Natural killer cell (primary cell): ENCODE measurements at places on chromosomes 5 and 9. TPM values are rescaled to one million over a fixed set of nuclear protein-coding genes. Genes with fewer than 3 reads are reported as not detected.

GRCh38 chr5:90054612-90055011, 354.9 kb downstream of the CETN3 start:
- H3K36me3 ChIP-seq: no peaks in the 10 kb centered on the region
- H3K27me3 ChIP-seq: no peaks in the 10 kb centered on the region
- H3K4me1 ChIP-seq: no peaks in the 10 kb centered on the region
- H3K27ac ChIP-seq: no peak overlapping the region

- DNase-seq: no peak
- H3K4me3 ChIP-seq: no peak overlapping the region
- no peaks in the 10 kb centered on the region for H3K36me3 ChIP-seq
- H3K27ac ChIP-seq: no peak overlapping the region
- no peaks in the 10 kb centered on the region for H3K27me3 ChIP-seq
- no peaks in the 10 kb centered on the region for H3K4me1 ChIP-seq
Measured at GRCh38 chr9:114281473-114282103, 41.3 kb upstream of the ORM1 start.

DNA sequence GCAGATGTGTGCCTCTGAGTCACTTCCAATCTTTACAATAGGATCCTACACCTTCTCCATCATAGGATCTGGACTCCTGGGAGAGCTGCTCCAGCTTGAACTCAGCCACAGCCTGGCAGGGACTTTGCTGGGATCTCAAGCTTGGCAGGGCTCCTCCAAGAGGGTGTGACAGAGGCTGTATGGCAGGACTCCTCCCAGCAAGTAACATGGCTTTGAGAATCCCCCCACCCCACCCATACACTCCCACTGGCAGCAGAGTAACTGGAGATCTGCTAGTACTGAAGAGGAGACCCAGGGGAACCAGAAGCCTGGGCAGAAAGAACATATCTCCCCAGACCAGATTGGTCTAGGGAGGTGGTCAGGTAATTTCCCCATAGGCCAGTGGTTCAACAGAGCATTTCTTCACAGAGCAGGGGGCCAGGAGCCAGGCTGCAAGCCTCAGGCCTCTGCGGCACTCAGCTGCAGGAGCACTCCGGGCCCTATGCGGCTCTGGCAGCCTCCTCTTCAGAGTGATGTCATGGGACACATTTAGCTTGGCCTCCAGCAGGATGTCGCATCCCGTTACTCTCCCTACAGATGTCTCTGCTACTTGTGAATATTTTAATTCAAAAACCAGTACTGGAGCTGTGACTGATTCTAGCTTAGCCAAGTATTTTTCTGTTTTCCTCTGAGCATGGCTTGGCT, 1.7 kb upstream of the ACSL6 start:
- H3K27me3 ChIP-seq: peaks cover 26% of the 10 kb centered on the region
- no peak overlapping the region for H3K4me3 ChIP-seq
- H3K36me3 ChIP-seq: no peaks in the 10 kb centered on the region

DNA sequence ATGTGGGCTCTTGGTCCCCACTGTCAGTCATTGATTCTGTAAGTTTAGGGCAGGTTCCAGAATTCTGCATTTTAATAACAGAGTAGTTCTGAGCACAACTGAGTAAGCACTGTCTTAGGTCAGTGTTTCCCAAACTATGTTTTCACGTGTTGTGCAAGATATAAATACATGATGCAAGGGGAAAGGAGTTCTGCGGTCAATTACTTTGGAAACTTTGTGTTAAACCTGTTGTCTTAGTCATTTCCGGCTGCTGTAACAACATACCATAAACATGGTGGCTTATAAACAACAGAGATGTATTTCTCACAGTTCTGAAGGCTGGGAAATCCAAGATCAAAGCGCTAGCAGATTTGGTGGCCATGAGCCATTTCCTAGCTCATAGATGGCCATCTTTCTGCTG, 69.8 kb downstream of the EQTN start:
- no peaks in the 10 kb centered on the region for H3K4me1 ChIP-seq
- no peaks in the 10 kb centered on the region for H3K27me3 ChIP-seq
- H3K4me3 ChIP-seq: no peak overlapping the region
- H3K36me3 ChIP-seq: no peaks in the 10 kb centered on the region
- H3K27ac ChIP-seq: no peak overlapping the region

- no peak overlapping the region for H3K27ac ChIP-seq
- H3K4me3 ChIP-seq: no peak overlapping the region
- no peaks in the 10 kb centered on the region for H3K27me3 ChIP-seq
- no peak for DNase-seq
Measured at GRCh38 chr5:134420343-134420742, 8.7 kb upstream of the CDKN2AIPNL start.

PCDHGA10 gene
- 2.1 TPM for total RNA-seq

DNA sequence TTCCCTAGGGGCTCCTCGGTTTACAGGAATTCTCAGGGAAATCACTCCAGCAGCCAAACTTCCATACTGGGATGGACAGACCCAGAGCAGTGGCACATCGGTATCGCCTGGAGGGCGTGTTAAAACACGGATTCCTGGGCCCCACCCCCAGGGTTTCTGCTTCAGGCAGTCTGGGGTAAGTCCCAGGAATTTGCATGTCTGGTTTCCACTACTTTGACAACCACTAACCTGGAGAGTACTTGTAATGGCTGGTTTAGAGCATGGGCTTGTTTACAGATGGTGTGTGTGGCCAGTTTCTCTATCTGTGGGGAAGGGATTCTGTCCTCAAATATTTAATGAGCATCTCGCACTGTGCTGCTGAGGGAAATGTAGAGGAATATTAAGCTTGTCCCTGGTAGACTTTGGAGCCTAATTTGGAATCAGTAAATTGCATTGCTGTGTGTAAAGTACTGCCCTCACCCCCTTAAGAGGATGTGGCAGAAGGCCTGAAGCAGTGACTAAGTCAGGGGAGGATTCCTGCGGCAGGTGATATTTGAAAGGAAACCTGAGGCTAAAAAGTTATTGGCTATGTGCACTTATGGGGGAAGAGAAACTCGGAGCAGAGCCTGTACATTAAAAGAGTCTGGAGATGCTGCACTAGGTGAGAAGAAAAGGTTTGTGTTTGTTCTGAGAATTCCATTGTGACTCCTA, 18.6 kb upstream of the TJP2 start:
- no peaks in the 10 kb centered on the region for H3K27me3 ChIP-seq
- H3K4me3 ChIP-seq: no peak overlapping the region
- no peak overlapping the region for H3K27ac ChIP-seq
- DNase-seq: no peak

F2RL1 gene
- 0.29 TPM for total RNA-seq

- H3K4me1 ChIP-seq: no peaks in the 10 kb centered on the region
- no peaks in the 10 kb centered on the region for H3K27me3 ChIP-seq
- H3K36me3 ChIP-seq: no peaks in the 10 kb centered on the region
- no peak for DNase-seq
Measured at GRCh38 chr5:21615195-21615765, 1237.9 kb downstream of the CDH12 start.

DNA sequence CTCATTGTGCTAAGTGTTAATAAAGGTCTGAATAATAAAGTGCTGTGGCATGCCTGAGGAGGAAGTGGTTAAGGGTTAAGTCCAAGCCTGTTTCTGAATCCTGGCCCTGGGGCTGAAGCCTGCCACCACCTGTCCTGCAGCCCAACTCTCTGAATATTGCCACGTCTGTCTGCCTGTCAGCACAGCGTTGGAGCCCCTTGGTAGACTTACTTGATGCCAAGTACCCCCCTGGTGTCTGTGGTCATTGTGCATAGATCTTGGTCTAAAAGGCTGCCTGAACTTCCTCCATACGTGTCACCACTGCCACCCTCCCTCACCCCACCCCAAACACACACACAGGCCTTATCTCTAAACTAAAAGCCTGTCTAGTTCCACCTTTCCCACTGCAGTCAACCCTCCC, 35.4 kb upstream of the SLC2A8 start:
- H3K4me1 ChIP-seq: peaks cover 11% of the 10 kb centered on the region
- H3K27ac ChIP-seq: peak overlapping the region; percentile 32
- DNase-seq: no peak
- no peaks in the 10 kb centered on the region for H3K27me3 ChIP-seq
- no peaks in the 10 kb centered on the region for H3K36me3 ChIP-seq

PRUNE2 gene
- 0.43 TPM for total RNA-seq

LIX1 gene
- not detected for total RNA-seq

- no peaks in the 10 kb centered on the region for H3K36me3 ChIP-seq
- H3K27me3 ChIP-seq: no peaks in the 10 kb centered on the region
- DNase-seq: no peak
Measured at GRCh38 chr5:58360794-58361193, 99.1 kb downstream of the PLK2 start.

F2R gene
- total RNA-seq: 53.9 TPM

DNA sequence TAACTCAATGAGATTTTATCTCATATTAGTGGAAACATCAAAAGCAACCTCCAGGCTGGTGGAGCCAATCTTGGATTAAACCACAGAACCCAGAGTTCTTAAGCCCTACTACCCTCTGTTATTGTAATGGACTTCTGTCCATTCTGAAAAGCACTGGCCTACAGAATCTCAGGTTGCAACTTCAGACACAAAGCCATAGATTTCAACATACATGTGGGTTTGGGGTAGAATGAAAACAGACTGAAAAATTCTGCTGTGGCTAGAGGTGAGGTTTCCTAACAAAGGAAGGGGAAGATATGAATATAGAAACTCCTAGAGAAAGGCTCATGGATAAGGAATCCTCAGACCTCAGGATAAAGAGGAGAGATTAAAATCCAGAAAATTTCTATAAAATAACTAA, 569.8 kb upstream of the RIOK2 start:
- H3K4me3 ChIP-seq: no peak overlapping the region
- H3K4me1 ChIP-seq: no peaks in the 10 kb centered on the region
- no peaks in the 10 kb centered on the region for H3K27me3 ChIP-seq
- H3K27ac ChIP-seq: no peak overlapping the region

DNA sequence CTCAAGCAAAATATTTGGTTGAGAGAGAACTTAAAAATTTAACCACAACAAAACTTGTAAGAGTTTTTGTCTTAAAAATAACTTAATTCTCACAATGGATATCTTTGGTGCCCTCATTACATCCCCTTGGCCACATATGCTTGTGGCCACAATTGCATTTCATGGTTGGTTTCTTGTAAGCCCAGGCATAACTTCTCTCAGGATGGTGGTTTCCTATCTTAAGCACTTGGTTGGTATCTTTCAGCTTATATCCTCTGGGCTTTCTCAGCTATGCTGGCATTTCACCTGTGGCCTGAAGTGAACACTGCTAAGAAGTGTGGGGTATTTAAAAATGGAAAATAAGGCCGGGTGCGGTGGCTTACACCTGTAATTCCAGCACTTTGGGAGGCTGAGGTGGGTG, 212.4 kb upstream of the MEF2C start:
- H3K4me3 ChIP-seq: no peak overlapping the region
- no peak overlapping the region for H3K27ac ChIP-seq
- DNase-seq: no peak
- no peaks in the 10 kb centered on the region for H3K36me3 ChIP-seq
- H3K4me1 ChIP-seq: no peaks in the 10 kb centered on the region
- H3K27me3 ChIP-seq: no peaks in the 10 kb centered on the region

DNA sequence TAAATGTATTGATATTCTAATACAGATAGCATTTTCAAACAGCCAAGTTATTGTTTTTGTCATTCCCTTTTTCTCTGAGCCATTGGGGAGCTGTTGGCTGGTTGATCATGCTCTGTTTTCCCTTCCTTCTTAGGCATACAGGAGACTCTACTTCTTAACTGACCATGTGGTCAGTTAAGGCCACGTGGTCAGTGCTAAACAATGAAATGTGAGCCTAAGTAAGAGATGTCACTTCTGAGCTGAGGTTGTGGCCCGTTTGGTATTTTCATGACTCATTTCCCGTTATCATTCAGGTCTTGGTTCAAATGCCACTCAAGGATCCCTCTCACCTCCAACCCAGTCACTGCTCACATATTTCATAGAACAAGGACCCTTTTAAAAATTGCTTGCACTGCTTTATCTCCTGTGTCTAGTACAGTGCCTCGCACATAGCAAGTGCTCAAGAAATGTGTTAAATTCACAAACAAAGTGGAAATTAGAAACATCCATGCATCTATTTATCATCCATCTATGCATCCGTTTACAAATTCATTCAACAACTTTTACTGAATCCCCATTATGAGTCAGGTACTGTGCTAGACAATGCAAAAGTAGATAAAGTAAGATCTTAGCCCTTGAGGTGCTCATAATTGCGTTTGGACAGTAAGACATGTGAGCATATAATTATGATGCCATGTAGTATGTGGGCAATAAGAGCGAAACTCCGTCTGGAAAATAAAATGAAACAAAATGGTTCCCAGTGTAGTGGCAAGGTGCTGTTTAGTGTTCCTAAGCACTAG, 50.7 kb downstream of the ARRDC3 start:
- DNase-seq: no peak
- no peaks in the 10 kb centered on the region for H3K36me3 ChIP-seq
- no peaks in the 10 kb centered on the region for H3K27me3 ChIP-seq

MYOZ3 gene
- not detected for total RNA-seq

DNA sequence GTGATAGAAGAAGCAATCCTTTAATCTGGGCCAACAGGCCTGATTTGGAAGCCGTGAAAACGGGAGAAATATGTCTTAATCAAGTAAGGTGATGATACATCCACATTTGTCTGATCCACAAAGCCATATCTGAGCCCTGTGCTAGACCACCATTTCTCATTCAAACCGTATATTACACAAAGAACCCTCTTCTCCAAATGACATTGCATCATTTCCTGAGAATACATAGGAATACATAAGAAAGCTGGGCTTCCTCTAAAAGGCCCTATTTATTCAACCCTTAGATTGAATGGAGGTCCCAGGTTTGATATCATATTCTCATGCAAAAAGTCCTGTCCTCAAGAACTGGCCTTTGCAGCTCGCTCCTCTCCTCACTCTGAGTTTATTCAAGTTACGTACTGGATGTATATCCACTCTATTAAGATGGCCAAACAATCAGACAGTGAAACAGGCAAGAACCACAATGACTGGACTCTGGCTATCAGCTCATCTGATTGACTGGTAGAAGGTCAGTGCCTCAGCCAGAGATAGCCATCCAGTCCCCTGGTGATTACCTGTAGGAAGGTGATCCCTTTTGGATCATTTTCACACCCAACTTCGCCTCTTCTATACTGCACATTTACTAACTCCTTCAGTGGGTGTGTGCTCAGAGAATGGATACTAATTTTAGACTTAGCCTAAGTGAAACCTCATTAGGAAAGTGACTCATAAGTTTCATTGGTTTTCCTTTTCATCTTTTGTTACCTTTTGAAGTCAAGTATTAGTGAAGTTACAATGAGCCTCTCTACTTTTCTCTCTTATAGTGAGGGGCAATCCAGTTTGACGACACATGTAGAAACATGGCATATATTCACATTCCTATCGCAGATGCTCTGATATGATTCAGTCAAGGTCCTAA, 167.6 kb upstream of the WWC1 start:
- H3K27me3 ChIP-seq: no peaks in the 10 kb centered on the region
- H3K4me1 ChIP-seq: no peaks in the 10 kb centered on the region
- no peaks in the 10 kb centered on the region for H3K36me3 ChIP-seq

DNA sequence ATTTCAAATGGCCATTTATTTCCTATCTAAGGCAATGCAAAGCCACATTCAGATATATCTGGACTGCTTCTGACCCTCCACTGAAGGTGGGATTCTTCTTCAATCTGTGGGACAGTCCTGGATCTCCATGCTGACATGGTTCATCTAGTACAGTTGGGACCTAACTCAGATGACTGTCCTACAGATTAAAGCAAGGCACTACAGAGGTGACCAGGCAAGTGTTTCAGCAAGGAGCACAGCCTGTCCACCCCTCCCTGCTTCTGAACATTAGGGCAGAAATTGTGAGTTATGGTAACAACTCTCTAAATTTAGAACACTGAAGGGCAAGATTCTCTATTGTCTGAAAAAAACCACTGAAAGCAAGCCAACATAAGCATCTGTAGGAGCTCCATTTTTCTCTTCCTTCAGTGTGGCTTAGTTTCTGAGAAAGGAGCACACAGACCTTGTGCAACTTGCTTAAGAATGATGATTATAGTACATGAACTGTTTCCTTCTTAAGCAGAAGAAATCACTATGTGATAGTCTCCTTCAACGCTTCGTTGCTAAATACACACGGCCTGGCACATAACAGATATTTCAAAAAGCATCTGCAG, 62.9 kb upstream of the BARX1 start:
- no peak for DNase-seq
- H3K4me1 ChIP-seq: no peaks in the 10 kb centered on the region
- H3K27ac ChIP-seq: no peak overlapping the region
